Ureter (tissue), 1 donor: ENCODE measurements at places on chromosomes 12 and 14. TPM values are rescaled to one million over a fixed set of nuclear protein-coding genes. Genes with fewer than 3 reads are reported as not detected.

Gene LHX5
- total RNA-seq, result not detected

DNA sequence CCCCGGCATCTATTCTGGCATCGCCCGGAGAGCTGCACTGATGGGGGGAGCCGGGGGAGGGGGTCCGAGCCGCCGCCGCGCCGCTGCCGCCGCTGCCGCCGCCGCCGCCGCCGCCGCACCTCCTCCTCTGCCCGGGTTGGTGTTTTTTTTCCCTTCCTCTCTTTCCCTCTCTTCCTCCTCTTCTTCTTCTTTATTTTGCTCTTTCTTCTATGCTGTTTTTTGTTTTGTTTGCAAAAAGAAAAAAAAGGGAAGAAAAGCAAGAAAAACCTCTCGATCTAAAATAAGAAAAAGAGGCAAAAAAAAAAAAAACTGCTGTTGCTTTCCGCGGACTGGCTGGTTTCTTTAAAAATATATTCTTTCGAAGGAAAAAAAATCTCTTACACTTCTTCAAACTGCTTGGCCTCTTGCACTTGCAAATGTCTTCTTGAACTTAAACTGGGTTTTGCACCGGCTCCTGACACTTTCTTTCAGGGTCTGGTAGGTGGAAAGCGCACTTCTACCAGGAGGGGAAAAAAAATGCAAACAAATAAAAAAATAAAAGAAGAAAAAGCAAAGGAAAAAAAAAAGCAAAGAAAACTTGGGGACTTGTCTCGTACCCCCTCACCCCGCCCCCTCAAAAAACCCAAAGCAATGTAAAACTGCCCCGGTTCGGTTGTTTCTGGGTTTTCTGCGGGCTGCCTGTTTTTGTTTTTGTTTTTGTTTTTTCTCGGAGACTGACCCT lies 616 bp downstream of the BCL11B start:
- DNase-seq, result no peak

DNA sequence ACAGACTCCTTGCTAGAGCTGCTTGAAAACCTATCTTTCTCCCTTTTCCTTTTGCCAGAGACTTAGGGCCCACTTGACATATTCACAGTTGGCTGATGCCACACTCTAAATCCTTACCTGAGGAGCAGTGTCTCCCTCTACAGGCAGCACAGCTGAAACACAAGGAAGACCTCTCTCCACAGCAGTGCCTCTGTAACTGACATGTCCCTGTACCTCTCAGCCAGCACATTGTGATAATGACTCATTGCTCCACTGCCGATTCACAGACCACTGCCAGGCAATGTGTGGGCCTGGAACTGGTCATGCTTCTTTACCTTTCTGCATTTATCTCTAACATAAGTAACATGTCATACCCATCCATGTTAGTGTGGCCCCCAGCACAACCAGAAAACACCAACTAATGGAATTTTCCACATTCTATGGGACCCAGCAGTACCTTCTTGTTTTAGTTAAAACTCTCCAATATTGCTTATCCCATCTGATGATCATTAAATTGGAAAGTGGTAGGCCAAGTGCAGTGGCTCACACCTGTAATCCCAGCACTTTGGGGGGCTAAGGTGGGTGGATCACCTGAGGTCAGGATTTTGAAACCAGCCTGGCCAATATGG lies 56.5 kb downstream of the GTF2A1 start:
- peak; percentile 51 for DNase-seq

Gene RILPL2
- 7.8 TPM for total RNA-seq

Gene LRRC10
- total RNA-seq, result not detected

DNA sequence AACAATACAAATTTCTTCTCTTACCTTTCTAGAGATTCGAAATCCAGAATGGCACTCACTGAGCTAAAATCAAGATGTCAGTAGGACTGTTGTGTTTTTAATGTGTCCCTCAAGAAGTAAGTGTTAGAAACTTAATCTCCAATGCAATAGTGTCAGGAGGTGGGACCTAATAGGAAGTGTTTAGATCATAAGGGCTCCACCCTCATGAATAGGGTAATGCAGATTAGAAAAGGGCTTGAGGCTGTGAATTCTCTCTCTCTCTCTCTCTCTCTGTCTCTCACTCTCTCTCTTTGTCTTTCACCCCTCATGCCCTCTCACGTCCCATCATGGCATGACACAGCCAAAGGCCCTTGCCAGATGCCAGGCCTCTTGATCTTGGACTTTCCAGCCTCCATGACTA lies 15.6 kb upstream of the SRGAP1 start:
- DNase-seq, result no peak

Gene RAB5B
- 139 TPM for total RNA-seq

DNA sequence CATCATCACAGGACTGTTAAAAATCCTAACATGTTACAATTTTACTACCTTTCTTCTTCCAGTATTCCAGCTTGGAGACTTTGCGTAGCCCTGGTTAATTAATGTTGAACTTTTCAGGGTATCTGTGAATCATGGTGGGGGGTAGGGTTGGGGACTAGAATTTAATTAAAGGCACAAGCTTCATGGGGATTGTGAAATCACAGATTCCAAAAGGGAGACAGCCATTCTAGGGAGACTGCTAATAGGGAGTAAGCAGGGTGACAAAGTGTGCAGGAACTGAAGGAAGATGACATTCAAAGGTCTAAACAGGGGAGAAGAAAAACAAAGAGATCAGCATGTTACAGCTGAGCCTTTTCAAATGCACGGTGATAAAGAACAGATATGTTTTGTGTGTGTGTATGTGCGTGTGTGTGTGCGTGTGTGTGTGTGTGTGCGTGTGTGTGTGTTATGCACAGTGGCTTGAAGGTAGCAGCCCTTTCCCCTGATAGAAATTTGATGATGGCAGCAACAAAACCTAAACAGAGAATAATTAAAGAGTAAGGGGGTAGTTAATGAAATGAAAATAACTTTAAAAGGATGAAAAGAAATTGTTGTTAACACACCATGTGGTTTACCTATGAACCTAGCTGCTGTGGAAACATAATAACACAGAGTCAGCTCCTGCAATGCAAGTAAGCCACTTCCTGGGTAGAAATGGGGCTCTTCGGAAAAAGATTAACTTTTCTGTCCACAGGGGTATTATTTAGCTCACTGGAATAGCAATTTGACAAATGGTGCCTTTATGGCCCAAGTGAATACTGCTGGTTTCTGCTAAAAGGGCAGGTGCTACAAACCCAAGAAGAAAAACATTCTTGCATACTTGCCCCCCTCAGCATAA lies 581.7 kb downstream of the DIO2 start:
- DNase-seq, result no peak

Gene PCED1B
- 22.1 TPM for total RNA-seq

- no peak for DNase-seq
Measured at GRCh38 chr12:131597333-131597732, 113.6 kb upstream of the SFSWAP start.

- DNase-seq, result no peak
Measured at GRCh38 chr14:33851931-33852330, 98.9 kb downstream of the EGLN3 start.

DNA sequence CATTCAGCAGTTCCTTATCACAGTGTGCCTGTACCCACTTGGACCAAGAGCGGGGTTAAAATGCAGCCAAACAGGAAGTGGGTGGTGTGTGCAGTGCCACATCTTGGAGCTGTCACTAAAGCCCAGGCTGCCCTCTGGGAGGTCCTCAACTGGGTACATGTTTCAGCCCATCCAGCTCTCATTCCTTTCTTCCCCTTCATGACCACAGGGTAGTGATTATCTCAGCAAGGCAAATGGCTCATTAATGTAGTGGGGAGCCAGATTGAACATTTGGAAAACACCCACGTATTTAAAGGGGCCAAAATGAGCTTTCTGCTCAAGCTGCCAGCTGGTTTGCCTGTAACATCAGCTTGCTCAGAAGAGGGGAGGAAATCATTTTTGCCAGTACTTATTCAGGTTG lies 210.8 kb upstream of the BTG1 start:
- no peak for DNase-seq

DNA sequence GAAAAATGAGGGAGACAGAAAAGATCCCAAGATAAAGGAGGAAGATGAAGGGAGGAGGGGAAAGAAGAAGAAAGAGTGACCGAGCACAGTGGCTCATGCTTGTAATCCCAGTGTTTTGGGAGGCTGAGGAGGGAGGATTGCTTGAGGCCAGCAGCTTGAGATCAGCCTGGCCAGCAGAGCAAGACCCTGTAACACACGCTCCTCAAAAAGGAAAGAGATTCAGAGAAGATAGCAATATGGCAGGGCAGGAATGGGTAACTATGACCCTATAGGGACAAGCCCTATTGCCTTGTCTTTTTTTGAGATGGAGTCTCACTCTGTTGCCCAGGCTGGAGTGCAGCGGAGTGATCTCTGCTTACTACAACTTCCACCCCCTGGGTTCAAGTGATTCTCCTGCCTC lies 116.9 kb upstream of the MAP1LC3B2 start:
- no peak for DNase-seq

GRCh38 chr12:26846416-26846815 lies 13.4 kb upstream of the ITPR2 start:
- no peak for DNase-seq

- DNase-seq, result no peak
Measured at GRCh38 chr12:104355630-104356029, 52.1 kb downstream of the EID3 start.
